GM04503 (cell line): ENCODE measurements at places on chromosomes 11 and 22.

GRCh38 chr22:20107471-20107901 lies 8.4 kb upstream of the RANBP1 start:
- DNase-seq = no peak

DNA sequence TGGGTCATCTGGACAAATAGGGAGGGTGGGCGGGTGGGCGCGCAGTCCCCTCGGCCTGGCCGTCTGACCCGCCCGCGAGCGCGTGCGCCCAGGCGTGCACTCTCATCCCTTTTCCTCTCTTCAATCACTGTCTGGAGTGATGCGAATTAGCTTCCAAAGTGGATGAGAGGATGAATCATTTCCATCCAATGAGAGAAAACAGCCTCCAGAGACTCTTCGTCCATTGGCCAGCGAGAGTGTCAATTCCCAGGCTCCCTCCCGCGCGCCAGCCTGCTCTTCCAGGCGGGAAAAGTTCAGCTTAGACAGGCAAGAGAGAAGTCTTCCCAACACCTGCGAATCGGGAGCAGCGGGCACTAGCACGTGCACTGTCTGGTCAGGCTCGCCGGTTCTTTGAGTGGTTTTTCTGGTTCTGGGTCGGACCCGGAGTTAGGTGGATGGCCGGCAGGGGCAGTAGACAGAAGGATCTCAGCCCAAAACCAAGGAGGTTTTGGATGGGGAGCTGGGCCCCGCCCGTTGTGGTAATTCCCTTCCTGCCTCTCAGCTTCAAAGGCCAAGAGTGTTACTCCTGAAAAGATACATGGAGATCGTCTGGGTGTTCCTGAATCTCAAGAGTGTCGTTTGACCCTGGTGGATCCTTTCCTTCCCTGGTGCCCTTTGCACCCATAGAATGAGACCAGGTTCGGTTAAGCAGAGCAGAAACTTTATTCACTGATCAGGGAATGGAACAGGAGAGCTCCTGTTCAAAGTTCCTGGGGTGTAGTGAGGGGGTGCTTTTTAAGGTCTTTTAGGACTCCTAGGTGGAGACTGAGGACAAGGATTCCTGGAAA lies 33.4 kb upstream of the GLYATL1 start:
- DNase-seq = peak; percentile 34

DNA sequence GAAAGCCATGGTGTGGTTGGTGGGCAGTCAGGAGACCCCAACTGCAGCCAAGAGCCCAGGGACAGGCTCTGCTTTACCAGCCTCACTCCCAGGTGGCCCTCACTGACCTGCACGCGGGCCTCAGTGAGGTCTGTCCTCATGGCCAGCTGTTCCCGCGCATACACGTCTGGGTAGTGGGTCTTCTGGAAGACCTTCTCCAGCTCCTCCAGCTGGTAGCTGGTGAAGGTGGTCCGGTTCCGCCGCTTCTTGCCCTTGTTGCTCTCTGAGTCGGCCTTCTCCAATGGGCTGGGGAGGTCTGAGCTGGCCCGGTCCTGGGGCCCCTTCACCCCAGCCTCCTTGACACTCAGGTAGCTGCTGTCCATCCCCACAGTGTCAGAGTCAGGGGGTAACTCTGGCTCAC lies 34.7 kb downstream of the ALX4 start:
- no peak for DNase-seq

DNA sequence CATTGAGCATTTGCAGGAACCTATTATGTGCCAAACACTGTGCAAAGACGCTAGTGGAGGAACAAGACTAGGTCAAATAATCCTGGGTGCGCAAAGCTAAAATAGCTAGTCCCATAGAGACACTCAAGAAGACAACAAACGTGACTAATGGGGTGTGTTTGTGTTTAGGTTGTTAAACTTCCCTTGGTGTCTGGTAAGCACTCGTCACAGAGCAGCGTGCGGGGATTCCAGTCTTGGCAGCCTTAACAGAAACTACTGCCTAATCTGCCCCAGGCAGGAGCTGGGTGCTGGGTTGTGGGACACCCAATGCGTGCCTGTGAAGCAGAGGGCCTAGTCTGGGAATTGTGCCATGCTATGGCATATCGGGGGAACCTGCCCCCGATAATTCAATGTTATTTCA lies 10.8 kb upstream of the CALCB start:
- no peak for DNase-seq

DNA sequence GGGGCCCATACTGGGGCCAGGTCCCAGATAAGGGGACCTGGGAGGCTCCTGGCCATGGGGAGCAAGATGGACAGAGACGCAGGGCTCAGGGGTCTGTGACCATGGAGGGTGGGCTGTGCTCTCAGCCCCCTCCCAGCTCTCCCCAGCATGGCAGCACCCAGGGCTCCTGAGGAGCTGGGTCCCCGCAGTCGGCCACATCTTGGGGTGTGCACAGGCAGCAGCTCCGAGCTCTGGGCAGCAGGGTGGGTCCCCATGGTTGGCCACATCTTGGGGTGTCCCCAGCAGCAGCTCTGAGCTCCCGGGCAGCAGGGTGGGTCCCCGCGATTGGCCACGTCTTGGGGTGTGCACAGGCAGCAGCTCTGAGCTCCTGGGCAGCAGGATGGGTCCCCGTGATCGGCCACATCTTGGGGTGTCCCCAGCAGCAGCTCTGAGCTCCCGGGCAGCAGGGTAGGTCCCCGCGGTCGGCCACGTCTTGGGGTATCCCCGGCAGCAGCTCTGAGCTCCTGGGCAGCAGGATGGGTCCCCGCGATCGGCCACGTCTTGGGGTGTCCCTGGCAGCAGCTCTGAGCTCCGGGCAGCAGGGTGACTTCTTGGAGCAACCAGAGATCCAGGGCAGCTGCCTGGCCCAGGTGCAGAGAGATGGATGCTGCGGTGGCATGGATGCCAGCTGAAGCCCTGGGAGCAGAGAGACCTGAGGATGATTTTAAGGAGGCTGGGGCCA lies 18.3 kb upstream of the MUC5B start:
- no peak for DNase-seq

DNA sequence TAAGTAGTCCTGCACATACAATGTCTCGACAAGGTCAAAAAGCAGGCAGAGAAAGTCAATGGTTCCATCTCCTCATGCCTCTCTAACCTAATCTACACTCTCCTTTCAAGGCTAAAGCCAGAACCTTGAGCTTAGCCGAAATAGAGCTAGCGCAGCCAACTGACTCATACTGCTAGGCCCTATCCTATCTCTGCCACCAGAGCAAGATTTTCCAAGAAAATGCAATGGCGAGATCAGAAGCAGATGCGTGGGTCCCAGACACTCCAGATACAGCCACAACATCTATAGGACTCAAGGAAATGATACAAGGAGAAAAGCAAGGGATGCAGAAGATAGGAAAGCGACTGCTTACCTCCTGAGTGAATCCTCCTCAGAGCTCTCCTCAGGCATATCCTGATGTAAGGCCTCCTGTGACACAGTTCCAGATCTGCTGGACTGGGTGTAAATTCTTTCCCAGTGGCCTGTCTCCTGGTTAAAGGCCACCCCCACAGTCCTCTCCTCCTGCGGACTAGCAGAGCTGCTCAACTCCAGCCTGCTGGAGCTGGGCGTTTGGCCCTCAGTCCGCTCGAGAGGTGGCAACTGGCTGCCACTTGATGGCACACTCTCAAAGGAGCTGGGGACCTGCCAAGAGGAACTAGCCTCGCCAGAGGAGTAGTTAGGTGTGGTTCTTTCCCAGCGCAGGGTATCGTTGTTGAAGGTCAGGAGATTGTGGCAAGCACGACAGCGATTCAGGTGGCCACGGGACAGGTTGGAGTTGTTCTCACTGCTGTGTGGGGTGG lies 52.0 kb downstream of the AMBRA1 start:
- no peak for DNase-seq

- no peak for DNase-seq
Observed at GRCh38 chr11:59199546-59200422, 12.9 kb downstream of the MPEG1 start.

GRCh38 chr11:24589064-24589463 lies 92.2 kb downstream of the LUZP2 start:
- DNase-seq = no peak

DNA sequence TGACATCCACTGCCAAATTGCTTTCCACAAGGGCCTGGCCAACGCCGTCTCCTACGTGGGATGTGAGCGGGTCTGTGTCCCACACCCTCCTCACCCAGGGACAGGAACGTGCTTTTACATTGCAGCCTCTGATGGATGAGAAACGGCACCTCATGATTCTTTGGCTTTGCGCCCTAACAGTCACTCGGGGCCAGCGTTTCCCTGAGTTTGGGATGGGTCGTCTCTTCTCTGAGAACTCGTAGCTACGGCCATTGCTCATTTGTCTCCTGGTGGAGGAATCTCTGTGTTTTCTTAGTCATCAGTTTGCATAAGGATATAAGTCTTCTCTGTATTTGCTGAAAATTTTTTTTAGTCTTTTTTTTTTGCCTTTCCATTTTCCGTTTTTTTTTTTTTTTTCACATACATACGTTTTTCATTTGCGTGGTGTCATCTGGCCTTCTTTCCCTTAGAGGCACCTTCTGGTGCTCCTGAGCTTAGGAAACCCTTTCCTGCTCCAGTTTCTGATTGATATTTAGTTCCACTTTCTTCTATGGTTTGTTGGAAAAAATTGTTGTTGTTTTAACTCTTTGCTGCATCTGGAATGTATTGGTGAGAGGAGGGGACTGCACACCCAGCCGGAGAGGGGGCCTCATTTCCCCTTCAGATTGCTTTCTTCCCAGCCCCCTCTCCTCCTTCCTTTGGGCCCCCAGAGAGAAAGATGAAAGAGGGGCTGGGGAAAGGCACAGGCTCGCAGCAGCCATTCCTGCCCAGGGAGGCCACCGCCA lies 12.0 kb downstream of the TNNT3 start:
- no peak for DNase-seq

DNA sequence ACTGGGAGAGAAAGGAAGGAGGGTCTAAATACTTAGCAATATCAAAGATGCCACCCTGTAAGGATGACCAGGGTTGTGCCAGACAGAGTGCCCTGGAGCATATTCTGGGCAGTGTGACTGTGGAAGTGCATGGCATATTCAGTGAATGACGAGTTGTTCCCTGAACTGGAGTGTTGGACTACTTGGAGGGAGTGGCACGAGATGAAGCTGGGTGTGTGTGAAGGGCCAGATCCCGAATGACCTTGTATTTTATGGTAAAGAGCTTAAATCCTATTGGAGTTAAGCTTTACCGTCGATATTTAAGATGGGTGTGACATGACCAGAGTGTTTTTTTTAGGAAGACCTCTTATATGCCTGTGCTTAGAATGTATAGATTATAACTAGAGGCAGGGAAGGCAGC lies 48.8 kb downstream of the STIM1 start:
- no peak for DNase-seq

DNA sequence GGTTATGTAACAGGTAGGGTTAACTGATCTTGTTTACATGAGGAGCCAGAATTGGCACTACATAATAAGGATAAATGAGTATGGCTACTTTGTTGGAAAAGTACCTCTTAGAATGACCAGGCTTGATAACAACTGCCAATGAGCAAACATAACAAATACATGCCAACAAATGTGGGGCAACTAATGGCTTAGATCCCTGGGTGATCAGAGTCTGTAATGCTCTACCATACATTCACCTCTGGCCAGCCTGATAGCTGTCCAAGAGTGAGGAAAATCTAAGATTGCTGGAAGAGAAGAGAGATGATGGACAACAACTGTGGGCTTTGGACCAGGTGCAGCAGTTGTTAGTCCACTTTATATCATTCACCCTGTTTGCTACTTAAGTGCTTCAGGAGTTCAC lies 1025.0 kb downstream of the NTM start:
- DNase-seq = no peak

DNA sequence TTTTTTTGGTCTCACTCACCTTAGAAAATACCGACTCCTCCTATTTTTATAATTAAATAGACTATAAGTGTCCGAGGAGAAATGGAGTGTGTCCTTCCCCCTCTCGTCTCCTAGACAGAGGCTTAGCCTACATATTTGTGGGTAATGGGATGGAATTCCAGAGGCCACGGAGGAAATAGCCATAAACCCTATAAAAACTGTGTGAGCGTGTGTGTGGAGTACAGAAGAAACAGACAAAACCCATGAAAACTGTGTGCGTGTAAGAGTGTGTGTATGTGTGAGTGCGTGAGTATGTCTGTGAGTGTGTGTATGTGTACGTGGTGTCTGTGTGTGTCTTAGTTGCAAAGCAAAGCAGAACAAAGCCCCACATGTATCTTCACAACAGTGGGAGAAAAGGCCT lies 883.5 kb downstream of the OPCML start:
- DNase-seq = no peak

- no peak for DNase-seq
Observed at GRCh38 chr22:35498026-35498800, 42.4 kb upstream of the RASD2 start.

DNA sequence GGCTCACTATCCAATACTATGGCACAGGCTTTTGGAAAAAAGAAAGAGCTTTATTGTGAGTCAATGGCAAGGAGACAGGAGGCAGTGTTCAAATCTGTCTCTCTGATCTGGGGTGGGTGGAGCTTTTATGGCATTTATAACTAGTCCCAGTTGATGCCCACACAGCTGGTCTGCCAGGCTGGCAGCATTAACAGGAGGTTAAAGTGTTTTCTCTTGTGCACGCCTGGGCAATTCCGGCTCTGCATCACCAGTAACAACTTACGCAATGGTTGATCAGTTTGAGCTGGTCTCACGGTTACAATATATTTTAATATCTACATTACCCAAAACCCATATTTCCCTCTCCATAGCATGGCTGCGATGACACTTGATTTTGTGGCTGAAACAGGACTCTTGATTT lies 15.1 kb upstream of the SMIM38 start:
- DNase-seq = no peak

- no peak for DNase-seq
Observed at GRCh38 chr11:108835624-108836023, 170.8 kb downstream of the DDX10 start.

DNA sequence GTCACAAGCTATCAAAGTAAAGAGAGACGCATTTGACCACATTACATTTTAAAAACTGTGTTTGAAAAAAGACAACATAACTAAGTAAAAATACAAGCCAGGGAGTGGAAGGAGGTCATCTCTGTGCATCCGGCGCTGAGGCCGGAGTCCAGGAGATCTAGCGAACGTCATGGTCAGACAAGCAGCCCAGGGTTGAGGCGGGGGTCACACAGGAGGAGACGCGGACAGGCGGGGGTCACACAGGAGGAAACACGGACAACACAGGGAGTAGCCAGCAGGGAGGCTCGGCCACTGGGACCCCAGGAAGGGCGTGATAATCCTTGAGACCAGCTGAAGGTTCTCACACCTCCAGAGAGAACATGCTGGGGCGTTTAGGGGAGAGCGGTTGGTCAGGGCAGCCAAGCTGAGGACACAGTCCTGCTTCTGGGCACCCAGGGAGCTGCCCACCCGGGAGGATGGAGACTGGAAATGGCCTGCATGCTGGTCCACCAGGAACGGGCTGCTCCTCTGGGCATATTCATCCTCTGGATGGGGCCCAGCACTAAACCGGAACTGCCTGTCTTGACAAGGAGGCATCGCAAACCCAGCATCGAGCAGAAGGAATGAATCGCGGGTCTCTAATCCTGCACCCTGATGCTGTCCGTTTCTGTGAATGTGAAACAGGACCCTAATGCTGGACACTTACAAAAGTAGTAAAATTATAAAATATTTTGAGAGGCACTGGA lies 40.9 kb upstream of the MUC5AC start:
- no peak for DNase-seq
